Muscle of leg (tissue), 16 donors: ENCODE measurements at places on chromosomes 1 and 21. TPM values are rescaled to one million over a fixed set of nuclear protein-coding genes. Genes with fewer than 3 reads are reported as not detected.

Gene NTMT2
- 1.8 TPM for total RNA-seq

Gene PLA2G2D
- not detected for total RNA-seq

Gene FAM151A
- not detected for total RNA-seq

GRCh38 chr21:43842742-43843141 is 22.3 kb upstream of the AGPAT3 start:
- peak; percentile 30 for DNase-seq
- no peaks in the 10 kb centered on the region for H3K36me3 ChIP-seq
- H3K27ac ChIP-seq = no peak overlapping the region
- no peak overlapping the region for H3K4me3 ChIP-seq
- H3K27me3 ChIP-seq = no peaks in the 10 kb centered on the region

GRCh38 chr1:157490467-157491165 is 61.7 kb downstream of the FCRL5 start:
- H3K36me3 ChIP-seq = no peaks in the 10 kb centered on the region
- no peaks in the 10 kb centered on the region for H3K27me3 ChIP-seq
- H3K4me3 ChIP-seq = no peak overlapping the region
- peak; percentile 42 for DNase-seq
- H3K27ac ChIP-seq = no peak overlapping the region
- H3K4me1 ChIP-seq = no peaks in the 10 kb centered on the region

- H3K36me3 ChIP-seq = no peaks in the 10 kb centered on the region
- peaks cover 9% of the 10 kb centered on the region for H3K4me1 ChIP-seq
- no peak overlapping the region for H3K27ac ChIP-seq
- DNase-seq = no peak
- no peaks in the 10 kb centered on the region for H3K27me3 ChIP-seq
- H3K4me3 ChIP-seq = no peak overlapping the region
Measured at GRCh38 chr1:52659356-52659755, 26.4 kb downstream of the SHISAL2A start.

- no peak overlapping the region for H3K4me3 ChIP-seq
- no peaks in the 10 kb centered on the region for H3K36me3 ChIP-seq
- H3K27ac ChIP-seq = peak overlapping the region; percentile 75
- H3K4me1 ChIP-seq = peaks cover 27% of the 10 kb centered on the region
- DNase-seq = no peak
Measured at GRCh38 chr1:234927312-234927970, 201.2 kb downstream of the TOMM20 start.

- peaks cover 29% of the 10 kb centered on the region for H3K27me3 ChIP-seq
- no peak overlapping the region for H3K27ac ChIP-seq
- H3K36me3 ChIP-seq = no peaks in the 10 kb centered on the region
- no peak for DNase-seq
- H3K4me1 ChIP-seq = no peaks in the 10 kb centered on the region
- H3K4me3 ChIP-seq = no peak overlapping the region
Measured at GRCh38 chr1:47399138-47399845, 16.8 kb upstream of the FOXE3 start.

DNA sequence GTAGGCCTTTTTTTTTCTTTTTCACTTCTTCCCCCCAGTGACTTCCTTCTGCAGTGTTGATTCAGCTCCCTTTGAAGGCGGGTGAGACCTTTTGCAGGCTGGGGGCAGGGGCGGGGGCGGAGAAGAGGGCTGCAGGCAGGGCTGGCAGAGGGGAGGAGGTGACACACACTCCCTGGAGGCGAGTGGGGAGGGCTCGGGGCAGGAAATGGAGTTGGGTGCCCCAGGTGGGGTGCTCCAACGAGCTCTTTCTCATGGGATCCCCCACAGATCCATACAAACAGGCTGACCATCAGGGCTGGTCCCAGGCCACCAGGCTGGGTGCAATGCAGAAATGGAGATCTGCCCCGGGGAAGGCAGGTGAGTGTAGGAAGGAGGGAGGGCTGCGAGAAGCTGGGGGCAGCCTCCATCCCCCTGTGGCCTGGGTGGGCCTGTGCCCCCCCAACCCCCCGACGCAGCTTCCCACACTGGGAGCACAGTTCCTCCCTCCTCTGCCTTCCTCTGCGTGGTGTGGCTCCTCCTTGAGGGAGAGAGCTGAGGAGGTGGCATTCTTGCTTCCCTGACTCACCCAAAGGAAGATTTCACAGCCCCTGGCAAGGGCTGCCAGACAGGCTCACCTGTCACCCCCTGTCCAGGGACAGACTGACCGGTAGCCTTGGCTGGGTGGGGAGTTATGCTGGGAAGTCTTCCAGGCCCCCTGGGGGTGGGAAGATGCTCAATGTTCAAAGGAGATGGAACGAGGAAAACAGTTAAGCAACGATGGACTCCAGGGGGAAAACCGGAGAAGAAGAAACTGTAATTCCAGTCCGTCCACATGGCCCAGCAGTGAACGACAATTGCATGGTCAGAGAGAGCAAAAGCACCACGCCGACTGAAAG is 7.1 kb upstream of the ITGB2 start:
- peak overlapping the region; percentile 13 for H3K4me3 ChIP-seq
- DNase-seq = no peak
- H3K36me3 ChIP-seq = no peaks in the 10 kb centered on the region
- H3K27ac ChIP-seq = no peak overlapping the region

DNA sequence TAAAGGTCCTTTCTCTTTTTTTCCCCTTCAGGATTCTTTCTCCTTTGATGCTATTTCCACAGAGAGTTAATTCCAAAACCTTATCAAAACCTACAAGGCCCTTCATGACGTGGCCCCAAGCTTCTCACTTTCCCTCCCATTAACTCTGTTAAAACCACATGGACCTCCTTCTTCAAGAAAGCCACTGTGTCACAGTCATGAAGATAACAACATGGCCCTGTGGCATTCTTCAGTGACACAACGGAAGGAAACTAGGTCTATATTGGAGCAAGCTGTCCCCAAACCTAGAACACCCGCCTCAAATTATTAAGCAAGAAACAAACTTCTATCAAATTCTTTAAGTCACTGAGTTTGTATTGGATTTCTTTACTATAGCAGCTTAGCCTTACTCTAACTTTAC is 611.1 kb downstream of the NUF2 start:
- H3K27ac ChIP-seq = no peak overlapping the region
- no peak overlapping the region for H3K4me3 ChIP-seq
- H3K27me3 ChIP-seq = no peaks in the 10 kb centered on the region
- no peaks in the 10 kb centered on the region for H3K36me3 ChIP-seq
- H3K4me1 ChIP-seq = no peaks in the 10 kb centered on the region

DNA sequence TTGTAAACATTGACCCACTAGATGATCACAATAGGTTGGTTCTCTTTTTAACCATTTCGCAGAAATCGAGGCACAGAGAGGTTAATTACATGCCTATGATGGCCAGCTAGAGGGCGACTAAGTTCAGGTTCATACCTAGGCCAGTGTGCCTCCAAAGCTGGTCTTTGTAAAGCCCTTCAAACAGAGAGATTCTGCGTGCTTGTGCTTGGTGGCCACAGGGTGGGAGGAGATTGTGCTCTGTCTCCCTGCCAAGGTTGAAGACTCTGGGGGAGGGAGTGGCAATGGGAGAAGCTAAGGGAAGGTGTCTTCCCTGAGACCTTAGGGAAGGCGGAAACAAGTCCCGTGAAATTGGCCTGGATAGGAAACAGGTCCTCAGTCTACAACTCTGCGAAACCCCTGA is 59.1 kb upstream of the RBM15 start:
- H3K36me3 ChIP-seq = no peaks in the 10 kb centered on the region
- H3K4me1 ChIP-seq = no peaks in the 10 kb centered on the region
- H3K27ac ChIP-seq = no peak overlapping the region
- H3K4me3 ChIP-seq = no peak overlapping the region
- H3K27me3 ChIP-seq = no peaks in the 10 kb centered on the region
